ENCODE measurements at places on chromosomes 2 and 18. TPM values are rescaled to one million over a fixed set of nuclear protein-coding genes. Genes with fewer than 3 reads are reported as not detected.

Gene G6PC2
- not detected for polyA plus RNA-seq

Gene KIAA2012
- 0.04 TPM for polyA plus RNA-seq

Gene DARS1
- 56.5 TPM for polyA plus RNA-seq

Gene NYAP2
- not detected for polyA plus RNA-seq

Gene METTL8
- 6.4 TPM for polyA plus RNA-seq

Gene CCDC85A
- 1.5 TPM for polyA plus RNA-seq

Gene STPG4
- polyA plus RNA-seq = 0.06 TPM

Gene MC4R
- 0.14 TPM for polyA plus RNA-seq

Gene PKDCC
- polyA plus RNA-seq = 95.7 TPM

Gene CCDC74A
- polyA plus RNA-seq = 13.5 TPM

DNA sequence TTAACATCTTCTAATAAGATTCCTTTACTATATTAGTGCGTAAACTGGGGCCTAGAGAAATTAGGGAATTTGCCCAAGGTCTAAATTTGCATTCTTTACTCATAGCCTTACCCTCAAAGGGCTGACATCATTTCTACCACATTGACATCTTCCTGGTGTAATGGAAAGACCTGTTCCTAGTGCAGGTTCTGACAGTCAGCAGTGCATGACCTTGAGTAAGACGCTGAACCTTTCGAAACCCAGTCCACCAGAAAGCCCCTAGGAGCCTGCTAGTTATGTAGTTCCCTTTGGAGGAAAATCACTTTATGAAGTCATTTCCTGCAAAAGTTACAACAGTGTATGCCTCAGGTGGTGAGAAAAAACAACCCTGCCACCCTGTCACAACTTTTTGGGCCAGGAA is 388.3 kb downstream of the TNS1 start:
- peak; percentile 3 for DNase-seq

DNA sequence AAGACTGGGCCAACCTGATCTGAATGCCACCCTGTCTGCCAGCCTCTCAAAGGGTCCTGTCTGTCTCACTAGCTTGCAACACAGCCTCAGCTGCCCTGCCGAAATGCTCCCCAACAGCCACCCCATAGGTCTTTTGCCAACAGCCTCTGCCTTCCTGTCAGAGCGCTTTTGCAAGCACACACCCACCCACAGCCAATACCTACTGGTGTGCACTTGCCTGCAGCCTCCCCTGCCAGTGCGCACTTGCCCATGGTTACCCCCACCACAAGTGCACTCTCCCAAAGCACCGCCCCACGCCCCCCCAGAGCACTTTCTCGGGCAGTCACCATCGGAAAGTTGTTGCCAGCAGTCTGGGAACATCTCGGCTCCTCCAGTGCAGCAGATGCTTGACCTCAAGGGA is 48.6 kb downstream of the RTTN start:
- DNase-seq = no peak

- no peak for DNase-seq
Measured at GRCh38 chr2:24121066-24121465, 2.1 kb downstream of the PFN4 start.

GRCh38 chr2:126793885-126794613 is 104.6 kb upstream of the TEX51 start:
- no peak for DNase-seq

DNA sequence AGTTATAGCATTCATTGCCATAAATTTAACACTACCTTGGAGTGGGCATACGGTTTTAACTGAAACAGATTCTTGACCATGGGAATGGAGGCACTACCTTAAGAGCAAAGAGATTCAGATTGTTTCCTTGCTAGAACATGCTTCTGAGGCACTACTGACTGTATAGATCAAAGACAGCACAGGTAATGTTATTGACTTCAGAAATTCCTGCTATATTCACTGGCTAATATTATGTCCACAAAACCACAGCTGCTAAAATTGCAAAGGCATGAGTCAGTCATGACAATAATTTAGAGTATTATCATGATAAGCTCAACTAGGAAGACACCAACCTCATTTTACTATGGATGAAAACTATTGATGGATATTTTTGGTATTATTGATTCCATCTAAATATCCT is 39.4 kb downstream of the SLC8A1 start:
- DNase-seq = peak; percentile 53

DNA sequence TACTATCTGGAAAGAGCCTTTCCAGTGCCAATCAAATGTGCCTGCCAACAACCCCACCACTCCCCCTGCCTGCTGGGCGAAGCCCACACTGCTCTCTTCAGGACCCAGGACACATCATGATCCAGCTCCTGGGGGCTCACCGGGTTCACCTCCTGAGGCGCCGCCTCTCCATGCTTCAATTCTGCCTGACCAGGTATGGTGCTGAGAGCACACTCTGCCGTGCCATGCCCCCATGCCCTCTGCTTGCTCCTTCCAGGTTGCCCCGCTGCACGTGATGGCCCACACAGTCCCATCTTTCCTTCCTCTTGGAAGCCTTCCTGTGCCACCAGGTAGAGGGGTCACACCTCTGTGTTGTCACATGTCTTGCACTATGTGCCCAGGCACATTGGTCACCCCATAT is 47.5 kb downstream of the ASB18 start:
- no peak for DNase-seq

- DNase-seq = no peak
Measured at GRCh38 chr2:156189143-156189542, 143.4 kb downstream of the NR4A2 start.

DNA sequence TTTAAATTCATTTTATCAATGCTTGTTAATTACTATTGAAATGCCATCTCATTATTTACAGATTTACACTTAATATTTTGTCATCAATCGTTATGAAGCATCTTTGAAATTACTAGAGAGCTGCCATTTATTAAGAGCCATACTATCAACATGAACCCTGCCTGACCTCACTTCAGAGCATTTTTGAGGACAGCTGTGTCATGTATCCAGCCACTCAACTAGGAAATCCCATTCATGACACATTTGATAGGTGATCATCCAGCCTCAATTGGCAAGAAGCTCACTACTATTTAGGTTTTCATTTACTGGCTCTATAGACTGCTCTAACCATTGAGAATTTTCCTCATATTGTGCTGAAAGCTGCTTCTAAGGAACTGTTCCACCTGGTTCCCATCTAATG is 40.6 kb upstream of the TLK1 start:
- no peak for DNase-seq

- no peak for DNase-seq
Measured at GRCh38 chr18:63213936-63214671, 105.5 kb downstream of the BCL2 start.

DNA sequence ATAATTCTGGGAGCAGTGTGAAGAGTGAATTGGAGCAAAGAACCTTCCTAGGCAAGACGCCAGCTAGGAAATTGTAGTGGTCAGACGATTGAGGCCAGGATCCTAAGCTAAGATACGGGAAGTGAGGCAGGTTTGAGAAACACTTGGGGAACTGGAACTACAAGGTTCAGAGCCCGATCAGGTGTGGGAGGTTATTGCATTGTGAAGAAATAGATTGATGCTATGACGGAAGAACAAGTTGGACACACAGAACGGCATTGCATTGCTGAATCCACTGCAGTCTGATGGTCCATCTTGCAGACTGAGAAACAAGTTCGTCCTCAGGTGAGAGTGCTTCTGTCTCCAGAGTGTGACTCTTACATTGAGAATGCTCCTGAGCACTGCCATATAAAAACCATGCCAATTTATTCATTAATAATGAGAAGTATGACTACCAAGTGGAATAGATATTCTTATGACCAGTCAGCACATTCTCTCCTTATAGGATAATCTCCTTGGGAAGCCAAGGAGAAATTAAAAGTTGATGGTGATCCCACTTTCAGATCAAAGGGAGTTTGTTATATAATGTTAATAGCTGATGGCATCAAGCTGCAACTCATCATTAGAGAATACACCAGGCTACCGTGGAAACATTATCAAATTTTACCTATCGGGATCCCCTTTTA is 30.9 kb downstream of the ANTXR1 start:
- DNase-seq = no peak

- peak; percentile 55 for DNase-seq
Measured at GRCh38 chr2:8819194-8819593, 18.2 kb downstream of the KIDINS220 start.

GRCh38 chr2:232959139-232959538 is 53.9 kb downstream of the NGEF start:
- DNase-seq = no peak

DNA sequence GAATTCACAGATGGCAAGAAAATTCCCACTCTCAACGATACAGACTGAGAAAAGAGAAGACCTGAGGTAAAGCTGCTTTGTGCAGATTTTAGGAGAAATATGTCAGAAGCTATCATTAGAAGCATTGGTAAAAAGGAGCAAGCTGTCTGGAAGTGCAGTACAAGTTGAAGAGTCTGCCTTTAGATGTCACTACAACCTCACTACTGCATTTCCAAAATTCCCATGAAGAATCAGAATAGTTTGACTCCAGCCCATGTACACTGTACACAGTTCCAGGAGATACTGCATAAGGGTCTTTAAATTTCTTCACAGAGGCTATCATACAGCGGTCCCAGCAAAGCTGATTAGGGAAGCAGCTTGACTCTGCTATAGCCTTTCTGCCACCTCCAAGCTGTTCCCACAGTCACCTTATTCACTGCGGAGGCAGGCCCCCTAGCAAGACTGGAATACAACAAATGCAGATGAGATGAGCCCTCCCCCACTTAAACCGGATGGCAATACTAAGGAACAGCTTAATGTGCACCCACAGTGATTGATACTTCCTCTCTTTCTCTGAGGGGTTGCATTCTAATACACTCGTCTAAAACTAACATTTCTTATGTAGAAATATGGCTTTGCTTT is 527.4 kb downstream of the TMEM182 start:
- DNase-seq = no peak

DNA sequence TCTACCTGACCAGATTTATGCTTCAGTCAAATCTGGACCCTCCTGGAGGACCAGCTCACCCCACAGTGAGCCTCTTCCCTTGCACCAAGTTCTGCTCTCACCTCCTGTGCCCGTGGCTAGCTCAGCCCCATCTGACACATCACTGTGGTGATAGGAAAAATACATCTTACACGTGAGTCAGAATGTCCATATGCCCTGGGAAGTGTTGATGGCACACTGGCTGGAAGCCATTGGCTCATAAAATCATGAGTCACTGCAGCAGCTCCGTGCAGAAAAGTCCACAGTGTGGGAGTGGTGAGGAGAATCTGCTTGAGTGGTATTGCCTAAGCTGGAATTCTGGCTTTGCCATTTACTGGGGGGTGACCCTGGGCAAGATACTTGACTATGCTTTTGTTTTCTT is 42.6 kb upstream of the RAPGEF4 start:
- peak; percentile 99 for DNase-seq

DNA sequence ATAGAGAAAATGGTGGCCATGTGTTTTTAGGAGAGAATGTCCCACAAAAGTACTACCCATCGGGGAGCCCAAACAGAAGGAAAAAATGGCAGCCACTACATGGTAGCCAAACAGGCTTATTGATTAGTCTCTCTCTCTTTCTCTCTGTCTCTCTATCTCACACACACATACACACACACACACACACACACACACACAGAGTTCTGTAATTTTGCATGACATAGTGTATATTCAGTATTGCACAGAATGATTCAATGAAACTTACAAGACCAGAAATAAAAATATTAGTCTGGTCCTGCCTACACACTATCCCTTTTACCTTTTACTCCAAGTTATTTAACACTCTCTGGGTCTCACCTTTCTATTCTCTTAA is 124.8 kb upstream of the SLC39A10 start:
- no peak for DNase-seq

GRCh38 chr2:37602702-37603101 is 68.7 kb downstream of the CDC42EP3 start:
- no peak for DNase-seq

GRCh38 chr2:217471319-217471718 is 531.5 kb downstream of the TNS1 start:
- DNase-seq = peak; percentile 80

DNA sequence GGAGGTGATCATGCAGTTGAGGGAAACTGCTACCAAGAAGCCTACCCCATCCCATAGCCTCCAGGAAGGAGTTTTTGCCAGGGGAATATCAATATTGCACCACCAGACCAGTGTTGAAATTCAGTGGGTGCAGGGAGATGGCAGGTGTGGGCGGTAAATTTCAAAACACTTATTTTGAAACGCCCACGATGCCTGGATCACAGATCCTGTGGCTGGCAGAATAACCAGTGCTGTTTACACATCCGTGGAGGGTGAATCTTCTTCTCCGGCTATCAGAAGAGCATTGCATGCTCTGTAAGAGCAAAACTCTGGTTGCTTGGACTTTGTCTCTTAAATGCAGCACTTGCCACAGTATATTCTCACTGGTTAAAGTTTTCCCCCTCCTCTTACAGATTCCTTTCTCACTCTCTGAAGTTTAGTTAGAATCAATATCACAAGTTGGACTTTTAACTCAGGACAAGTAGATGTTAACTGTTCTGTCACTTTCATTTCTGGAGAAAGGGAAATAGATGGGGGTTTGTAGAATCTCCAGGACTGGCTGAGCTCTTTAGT is 70.5 kb upstream of the ZCCHC2 start:
- peak; percentile 19 for DNase-seq

- DNase-seq = peak; percentile 68
Measured at GRCh38 chr2:215879977-215880940, 133.1 kb downstream of the MREG start.

Measured in IMR-90 (cell line).